ENCODE measurements at places on chromosomes 4 and X.

DNA sequence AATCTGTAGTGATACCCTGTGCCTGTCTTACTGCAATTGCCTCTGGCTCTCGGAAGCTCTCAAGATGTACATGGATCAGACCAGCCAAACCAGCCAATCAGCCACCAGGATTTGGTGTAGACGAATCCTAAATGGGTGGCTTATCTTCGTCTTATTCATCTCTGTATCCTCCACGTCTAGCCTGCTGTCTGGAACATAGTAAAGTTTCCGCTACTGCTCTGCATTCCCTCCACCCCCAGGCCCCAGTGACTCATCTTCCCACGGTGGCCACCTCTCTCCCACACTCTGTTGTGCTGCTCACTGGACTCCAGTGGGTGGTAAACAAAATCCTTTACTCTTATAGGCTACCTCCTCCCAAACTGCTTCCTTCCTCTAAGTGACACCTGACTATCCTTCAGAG lies 37.8 kb downstream of the SEPTIN6 start:
- no peaks in the 10 kb centered on the region for H3K4me1 ChIP-seq
- H3K36me3 ChIP-seq = no peaks in the 10 kb centered on the region
- H3K27me3 ChIP-seq = no peaks in the 10 kb centered on the region
- no peak for DNase-seq

DNA sequence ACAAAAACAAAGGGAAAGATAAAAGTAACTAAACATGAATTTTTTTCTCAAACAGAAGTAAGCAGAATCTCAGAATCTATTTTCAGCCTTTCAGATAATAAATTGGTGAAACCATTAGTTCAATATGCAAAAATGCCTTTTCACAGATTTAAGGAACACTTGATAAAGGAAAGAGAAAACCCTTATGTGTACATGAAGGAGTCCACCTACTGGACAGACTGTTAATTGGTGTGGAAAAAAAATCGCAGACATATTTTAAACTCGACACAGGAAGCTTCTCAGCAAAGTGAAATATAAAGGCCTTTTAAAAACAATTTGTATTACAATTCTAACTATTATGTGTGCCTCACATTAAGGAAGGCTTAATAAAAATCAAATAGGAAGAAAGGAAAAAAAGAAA lies 22.3 kb downstream of the COX7B2 start:
- DNase-seq = no peak
- H3K36me3 ChIP-seq = no peaks in the 10 kb centered on the region
- H3K27ac ChIP-seq = no peak overlapping the region

- no peak overlapping the region for H3K27ac ChIP-seq
- no peaks in the 10 kb centered on the region for H3K27me3 ChIP-seq
- DNase-seq = no peak
- H3K4me1 ChIP-seq = no peaks in the 10 kb centered on the region
- no peaks in the 10 kb centered on the region for H3K36me3 ChIP-seq
Observed at GRCh38 chr4:68432320-68432719, 14.9 kb upstream of the TMPRSS11E start.

- H3K27me3 ChIP-seq = no peaks in the 10 kb centered on the region
- DNase-seq = peak; percentile 32
- peaks cover 30% of the 10 kb centered on the region for H3K36me3 ChIP-seq
- no peak overlapping the region for H3K27ac ChIP-seq
Observed at GRCh38 chrX:65528705-65529340, 5.8 kb downstream of the LAS1L start.

DNA sequence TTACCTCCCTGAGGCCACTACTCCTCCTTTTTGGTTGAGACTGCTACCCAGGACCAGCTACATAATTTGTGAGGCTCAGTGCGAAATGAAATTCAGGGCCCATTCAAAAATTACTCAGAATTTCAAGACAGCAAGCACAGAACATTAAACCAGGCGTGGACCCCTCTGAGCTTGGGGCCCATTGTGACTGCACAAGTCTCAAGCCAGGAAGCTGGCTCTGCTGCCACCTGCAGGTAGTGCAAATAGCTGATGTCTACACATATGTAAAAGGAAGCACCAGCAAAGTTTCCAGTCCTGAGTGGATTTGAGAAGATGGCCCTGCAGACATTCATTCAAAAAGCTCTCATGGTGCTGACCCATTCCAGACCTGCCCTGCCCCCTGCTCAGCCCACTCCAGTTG lies 213.4 kb upstream of the LNX1 start:
- H3K27me3 ChIP-seq = no peaks in the 10 kb centered on the region
- H3K4me1 ChIP-seq = no peaks in the 10 kb centered on the region
- no peaks in the 10 kb centered on the region for H3K36me3 ChIP-seq
- no peak for DNase-seq
- H3K4me3 ChIP-seq = no peak overlapping the region
- H3K27ac ChIP-seq = no peak overlapping the region

DNA sequence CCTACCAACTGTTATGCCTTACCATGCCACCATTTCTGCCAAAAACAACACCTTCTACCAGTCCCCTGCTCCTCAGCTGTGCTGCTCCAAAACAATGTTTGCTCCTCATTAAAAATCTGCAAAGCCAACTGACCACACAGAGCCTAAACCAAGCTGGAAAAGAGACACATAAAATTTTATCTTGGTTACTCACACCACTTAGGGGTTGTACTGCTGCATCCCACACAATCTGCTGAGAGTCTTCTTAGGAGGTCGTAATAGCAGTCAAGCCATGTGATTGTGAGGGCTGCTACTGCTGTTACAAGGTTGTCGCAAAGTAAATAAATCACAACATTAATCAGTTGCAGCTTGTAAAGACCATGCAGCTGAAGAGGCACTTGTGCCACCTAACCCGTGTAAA lies 607.4 kb upstream of the FAM241A start:
- H3K36me3 ChIP-seq = no peaks in the 10 kb centered on the region
- H3K27me3 ChIP-seq = no peaks in the 10 kb centered on the region
- H3K27ac ChIP-seq = no peak overlapping the region
- no peaks in the 10 kb centered on the region for H3K4me1 ChIP-seq
- DNase-seq = no peak
- H3K4me3 ChIP-seq = no peak overlapping the region

- no peak for DNase-seq
- no peaks in the 10 kb centered on the region for H3K27me3 ChIP-seq
- no peak overlapping the region for H3K4me3 ChIP-seq
- no peak overlapping the region for H3K27ac ChIP-seq
- H3K36me3 ChIP-seq = no peaks in the 10 kb centered on the region
- peaks cover 24% of the 10 kb centered on the region for H3K4me1 ChIP-seq
Observed at GRCh38 chr4:99651811-99652485, 5.7 kb downstream of the C4orf54 start.

DNA sequence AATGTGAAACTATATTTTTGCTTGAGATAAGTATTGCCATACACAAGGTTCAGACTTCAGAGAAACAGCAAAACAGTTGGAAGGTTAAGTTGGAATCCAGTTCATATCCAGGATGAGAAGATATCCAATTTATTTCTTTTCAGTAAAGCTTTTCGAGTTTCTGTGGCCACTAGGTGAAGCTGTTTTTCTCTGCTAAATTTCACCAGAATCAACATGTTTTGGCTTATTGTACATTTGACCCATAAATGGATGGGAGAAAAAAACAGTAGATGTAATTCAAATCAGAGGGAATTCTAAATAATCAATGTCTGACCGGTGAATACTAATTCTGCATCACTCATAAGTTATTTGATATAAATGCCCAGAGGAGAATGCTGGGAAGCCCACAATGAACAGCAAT lies 9.1 kb upstream of the METTL14 start:
- no peak overlapping the region for H3K4me3 ChIP-seq
- DNase-seq = no peak
- no peak overlapping the region for H3K27ac ChIP-seq
- H3K36me3 ChIP-seq = no peaks in the 10 kb centered on the region
- no peaks in the 10 kb centered on the region for H3K27me3 ChIP-seq
- no peaks in the 10 kb centered on the region for H3K4me1 ChIP-seq

DNA sequence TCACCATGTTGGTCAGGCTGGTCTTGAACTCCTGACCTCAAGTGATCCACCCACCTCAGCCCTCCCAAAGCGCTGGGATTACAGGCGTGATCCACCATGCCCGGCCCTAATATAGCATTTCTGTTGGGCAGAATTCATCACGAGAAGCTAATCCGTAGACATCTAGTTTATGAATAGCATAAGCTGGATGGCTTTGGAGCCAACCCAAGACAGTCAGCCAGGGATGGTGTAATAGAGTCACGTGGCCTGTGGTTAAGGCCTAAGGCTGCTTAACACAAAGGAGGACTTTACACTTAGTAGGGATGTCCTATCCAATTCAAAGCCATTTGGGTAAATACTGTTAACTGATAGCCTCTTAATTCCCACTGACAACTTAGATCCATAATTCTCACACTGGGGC lies 173.6 kb downstream of the RAP1GDS1 start:
- no peaks in the 10 kb centered on the region for H3K27me3 ChIP-seq
- no peak overlapping the region for H3K27ac ChIP-seq
- DNase-seq = no peak
- peaks cover 26% of the 10 kb centered on the region for H3K36me3 ChIP-seq
- no peaks in the 10 kb centered on the region for H3K4me1 ChIP-seq

- no peaks in the 10 kb centered on the region for H3K4me1 ChIP-seq
- H3K27me3 ChIP-seq = no peaks in the 10 kb centered on the region
- no peak for DNase-seq
- H3K27ac ChIP-seq = no peak overlapping the region
- H3K4me3 ChIP-seq = no peak overlapping the region
Observed at GRCh38 chr4:100306018-100306417, 115.8 kb upstream of the DDIT4L start.

DNA sequence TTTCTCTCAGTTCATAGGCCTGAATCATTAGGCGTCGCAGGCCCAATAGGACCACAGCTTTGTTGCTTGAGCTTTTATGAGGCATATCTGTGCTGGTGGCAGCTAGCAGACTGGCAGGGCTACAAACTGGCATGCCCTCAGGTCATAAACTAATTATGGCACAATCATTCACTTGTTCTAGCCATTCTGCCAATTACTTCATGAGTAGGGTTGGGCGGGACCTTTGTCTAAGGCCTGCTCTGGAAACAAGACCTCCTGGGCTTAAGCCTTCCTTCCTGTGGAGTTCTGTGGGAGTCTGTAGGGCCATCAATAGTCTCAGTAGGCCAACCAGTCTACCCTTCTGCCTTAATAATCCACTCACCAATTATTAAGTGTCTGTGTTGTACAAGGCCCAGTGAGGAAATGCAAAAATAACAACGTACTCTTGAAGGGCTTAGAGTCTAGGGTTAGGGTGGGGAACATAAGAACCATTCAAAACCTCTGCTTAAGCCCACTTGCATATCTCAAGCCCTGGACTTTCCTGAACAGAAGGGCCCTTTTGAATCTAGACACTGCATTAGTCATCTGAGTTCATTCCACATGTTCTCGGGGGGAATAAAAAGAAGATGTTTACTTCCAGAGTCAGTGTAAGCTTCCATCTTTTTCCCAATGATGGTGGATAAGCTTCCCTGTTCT lies 44.5 kb downstream of the SHROOM4 start:
- H3K27me3 ChIP-seq = no peaks in the 10 kb centered on the region
- no peaks in the 10 kb centered on the region for H3K4me1 ChIP-seq
- H3K4me3 ChIP-seq = no peak overlapping the region
- no peak overlapping the region for H3K27ac ChIP-seq
- H3K36me3 ChIP-seq = no peaks in the 10 kb centered on the region
- DNase-seq = no peak
